Retinal pigment epithelial cell (primary cell): ENCODE measurements at places on chromosomes 6 and 20.

DNA sequence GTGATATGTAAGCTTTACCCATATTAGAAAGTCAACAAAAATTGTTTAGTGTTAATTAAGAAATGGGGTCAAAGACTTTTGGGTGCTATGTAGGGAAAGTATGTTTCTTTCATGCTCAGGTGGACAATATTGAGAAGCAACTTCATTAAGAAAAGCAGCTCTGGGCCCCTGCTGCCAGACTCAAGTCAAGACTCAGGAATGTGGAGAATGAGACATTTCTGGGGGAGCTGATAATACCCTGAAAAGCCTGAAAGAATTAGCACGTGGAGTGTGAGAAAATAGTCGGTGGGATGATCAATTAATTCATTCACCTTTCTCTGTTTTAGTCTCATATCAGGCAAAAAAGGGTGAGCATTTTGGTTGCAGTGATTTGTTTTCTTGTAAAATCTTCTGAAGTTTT, 175.1 kb upstream of the IMPG1 start:
- peak; percentile 5 for DNase-seq

DNA sequence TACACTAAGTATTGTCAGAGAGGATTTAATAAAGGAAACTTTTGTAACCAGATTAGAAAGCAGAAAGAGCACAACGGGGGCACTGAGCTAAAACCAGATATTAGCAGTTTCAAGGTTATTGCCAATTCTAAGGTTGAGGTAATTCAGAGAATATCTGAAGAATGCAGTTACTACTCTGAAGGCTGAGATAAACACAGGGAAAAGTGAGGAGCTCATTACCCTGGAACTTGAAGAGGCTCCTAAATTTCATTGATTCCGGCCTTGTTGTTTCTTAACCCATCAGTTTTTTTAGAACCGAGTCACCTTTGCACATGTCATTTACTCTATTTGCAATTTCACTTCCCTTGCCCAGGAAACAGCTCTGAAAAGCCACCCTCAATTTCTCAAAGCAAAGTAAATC, 72.4 kb upstream of the BTBD3 start:
- no peak for DNase-seq

DNA sequence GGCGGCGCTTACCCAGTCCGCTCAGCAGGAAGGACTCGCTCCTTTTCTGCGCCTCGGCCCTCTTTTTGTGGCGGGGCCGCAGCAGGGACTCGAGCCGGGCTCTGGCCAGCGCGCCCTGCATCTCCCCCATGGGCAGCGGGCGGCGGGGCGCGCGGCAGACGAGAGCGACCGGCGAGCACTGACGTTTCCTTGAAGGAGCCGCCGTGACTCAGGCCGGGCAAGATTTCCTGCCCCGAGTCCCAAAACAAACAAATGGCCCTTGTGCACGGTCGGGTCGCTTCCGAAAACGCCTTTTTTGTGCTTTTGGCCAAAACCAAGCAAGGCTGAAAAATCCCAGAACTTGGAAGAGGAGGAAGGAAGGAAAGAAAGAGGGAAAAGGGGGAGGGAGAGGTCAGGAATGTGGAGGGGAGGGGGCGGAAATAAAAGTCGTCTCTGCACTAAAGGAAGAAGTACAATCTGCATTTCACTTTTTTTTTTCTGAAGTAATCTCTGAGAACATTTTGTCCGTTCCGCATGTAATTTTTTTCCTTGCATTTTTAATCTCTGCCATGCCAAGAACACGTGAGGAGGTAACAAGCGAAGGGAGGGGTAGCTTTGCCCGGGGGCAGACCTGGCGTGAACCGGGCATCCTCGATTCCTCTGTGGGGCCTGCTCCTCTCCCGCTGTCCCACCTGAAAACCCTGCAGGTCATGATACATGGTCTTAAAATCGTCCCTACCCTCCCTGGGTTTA, 123.3 kb upstream of the SLC2A12 start:
- no peak for DNase-seq

DNA sequence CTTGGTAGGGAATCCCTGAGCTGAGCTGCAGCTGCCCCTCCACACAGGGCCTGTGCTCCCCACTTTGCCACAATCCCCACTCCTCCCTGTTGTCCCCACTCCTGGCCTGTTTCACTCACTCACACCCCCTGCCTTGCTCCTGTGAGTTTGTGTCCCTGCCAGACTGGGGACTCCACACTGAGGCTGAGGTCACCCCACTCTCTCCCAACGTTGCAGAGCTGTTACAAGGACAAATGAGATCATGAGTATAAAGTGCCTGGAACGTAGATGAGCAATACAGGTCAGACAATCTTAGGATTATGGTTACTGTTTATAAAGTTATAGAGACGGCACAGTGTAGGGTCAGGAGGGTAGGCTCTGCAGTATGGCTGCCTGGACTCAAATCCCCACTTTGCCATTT, 426.0 kb upstream of the SULF2 start:
- no peak for DNase-seq

GRCh38 chr6:135280375-135281136, 99.4 kb downstream of the MYB start:
- DNase-seq, result peak; percentile 19

DNA sequence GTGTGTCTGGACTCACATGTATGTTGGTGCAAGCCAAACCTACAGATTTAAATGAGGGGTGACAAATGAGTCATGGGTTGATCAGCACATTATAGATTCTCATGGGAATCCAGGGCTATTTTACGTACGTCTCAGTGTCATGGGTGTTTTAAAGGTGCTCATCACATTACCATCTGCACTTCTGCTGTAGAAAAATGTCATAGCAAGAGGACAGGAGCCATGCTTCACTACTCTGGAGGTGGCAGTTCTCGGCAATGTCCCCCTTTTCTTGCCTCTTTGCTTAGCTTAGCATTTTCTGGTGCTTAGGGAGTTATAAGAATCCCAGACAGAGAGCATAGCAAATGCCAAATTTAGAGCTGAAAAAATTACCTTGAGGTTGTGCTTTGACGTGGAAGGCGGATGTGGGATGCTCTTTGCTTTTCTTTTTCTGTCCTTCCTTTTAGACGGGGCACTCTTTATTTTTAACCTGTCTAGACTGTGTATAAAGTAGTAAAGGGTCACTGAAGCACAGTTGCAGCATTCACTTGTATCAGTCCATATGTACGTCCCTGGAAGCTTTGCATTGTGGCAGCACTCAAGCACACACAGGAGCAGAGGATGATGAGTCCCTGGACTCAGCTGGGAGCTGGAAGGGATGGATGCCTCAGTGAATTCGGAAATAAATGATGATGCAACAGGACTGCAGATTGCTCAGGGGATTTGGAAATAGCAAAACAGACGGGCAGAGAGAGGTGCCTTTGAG, 139.7 kb downstream of the SYNDIG1 start:
- DNase-seq, result no peak

DNA sequence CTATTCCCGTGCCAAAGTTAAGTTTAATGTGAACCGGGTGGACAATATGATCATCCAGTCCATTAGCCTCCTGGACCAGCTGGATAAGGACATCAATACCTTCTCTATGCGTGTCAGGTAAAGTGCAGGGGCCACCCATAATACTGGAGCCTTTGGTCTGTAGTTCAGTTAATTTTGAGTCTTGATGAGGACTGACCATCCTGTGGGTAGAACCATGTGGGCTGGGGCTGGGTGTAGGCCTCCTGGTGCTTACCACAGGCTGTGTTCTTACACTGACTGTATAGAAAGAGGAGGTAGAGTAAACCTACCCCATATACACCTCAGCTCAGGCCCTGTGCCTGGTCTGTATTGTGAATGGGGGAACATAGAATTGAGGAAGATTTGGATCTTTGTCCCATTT, 2.4 kb downstream of the NOP56 start:
- DNase-seq, result no peak

GRCh38 chr6:150670311-150670710, 70.6 kb downstream of the PLEKHG1 start:
- no peak for DNase-seq

DNA sequence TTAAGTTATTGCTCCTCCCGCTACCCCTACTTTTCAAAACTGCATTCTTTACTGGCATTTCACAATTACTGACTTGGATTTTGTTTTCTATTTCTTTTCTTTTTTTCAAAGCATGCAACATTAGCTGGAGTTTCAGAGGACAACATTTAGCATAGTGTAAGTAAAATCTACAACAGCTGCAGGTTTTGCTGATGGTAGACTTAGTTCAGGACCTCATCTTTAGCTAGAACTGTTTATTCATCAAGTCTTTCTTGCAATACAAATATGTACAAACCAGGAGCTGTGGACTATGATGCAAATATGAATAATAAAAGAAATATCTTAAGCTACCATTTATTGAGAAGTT, 728 bp upstream of the CEP162 start:
- no peak for DNase-seq
